CD4-positive, alpha-beta T cell treated with Interleukin-15 for 4 hours (primary cell): ENCODE measurements at places on chromosomes 12 and 14.

- no peak for DNase-seq
Observed at GRCh38 chr14:24103451-24103850, 9.3 kb downstream of the PCK2 start.

GRCh38 chr14:95614349-95614748, 71.9 kb upstream of the TCL1B start:
- DNase-seq = no peak

DNA sequence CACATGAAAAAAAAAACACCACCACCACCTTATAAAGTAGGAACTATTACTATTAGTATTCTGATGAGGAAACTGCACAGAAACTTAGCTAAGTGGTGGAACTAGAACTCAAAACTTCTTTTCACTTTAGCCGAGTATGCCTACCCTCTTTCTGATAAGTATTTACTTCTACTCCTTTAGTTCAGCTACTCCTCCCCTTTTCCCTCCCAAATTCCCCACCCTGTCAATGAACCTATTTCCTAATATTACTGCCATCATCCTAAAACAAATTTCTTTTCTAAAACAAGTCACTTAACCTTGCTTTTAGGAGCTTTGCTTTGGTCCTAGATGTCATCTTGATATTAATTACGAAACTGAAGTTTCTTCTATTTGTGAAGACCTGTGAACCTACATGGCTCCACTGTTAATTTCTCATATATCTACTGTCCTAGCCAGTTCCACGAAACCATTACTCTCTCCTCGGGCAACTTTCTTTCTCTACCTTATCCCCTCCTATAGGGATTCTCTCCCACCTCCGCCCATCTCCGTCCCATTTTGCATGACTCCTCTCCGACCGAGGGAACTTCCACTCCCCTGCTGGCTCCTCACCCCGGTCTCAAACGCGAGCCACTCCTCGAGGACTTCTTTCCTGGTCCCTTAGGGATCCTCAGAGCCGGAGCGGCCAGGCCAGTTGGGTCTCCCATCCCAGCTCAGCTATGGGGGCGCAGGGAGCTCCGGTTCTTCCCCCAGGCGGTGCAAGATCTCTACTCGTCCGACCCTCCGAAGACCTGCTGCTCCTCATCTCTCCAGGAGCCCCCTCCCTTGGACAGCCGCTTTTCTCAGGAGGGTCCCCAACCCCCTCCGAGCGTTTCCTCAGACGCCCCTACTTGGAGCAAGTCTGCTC, 1.1 kb downstream of the NUMB start:
- no peak for DNase-seq

- no peak for DNase-seq
Observed at GRCh38 chr14:96816281-96816680, 19.1 kb downstream of the VRK1 start.

- DNase-seq = no peak
Observed at GRCh38 chr14:76936483-76936882, 92.0 kb downstream of the IRF2BPL start.

DNA sequence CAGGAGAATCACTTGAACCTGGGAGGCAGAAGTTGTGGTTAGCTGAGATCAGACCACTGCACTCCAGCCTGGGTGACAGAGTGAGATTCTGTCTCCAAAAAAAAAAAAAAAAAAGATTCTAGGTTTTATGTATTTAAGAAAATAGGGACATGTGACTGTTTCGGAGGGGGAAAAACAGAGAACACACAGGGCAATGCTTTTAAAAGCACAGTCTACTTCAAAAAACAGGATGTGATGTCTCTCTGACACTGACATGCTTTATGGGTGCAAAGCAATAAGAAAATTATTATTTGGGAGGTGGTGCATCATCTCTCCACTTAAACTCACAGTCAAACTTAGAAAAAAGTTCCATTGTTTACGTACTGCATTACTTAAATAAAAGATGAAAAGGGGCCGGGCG, 28.7 kb downstream of the CLIP1 start:
- DNase-seq = no peak

- peak; percentile 80 for DNase-seq
Observed at GRCh38 chr14:102063109-102063807, 23.6 kb downstream of the HSP90AA1 start.

- no peak for DNase-seq
Observed at GRCh38 chr12:73106896-73107295, 834.7 kb downstream of the TRHDE start.

GRCh38 chr14:79971330-79971729, 240.0 kb downstream of the DIO2 start:
- no peak for DNase-seq

DNA sequence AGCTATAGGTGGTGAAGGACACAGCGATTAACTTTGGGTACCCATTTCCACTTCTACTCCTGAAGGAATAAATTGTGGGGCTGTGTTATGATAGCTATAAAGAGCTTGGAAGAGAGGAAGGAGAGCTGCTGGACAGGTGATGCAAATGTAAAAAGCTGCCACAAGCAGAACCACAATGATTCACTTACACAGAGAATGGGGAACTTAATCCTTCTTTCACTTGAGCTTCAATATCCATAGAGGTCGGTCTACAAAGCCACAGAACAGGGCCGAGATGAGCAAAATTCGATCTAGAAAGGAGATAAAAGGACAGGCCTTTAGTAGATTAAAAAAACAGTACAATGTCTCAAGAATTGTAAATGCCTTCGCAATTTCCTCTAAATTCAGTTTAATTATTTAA, 831.1 kb downstream of the LRFN5 start:
- DNase-seq = no peak

- no peak for DNase-seq
Observed at GRCh38 chr14:94593376-94593748, 12.1 kb downstream of the SERPINA5 start.

- no peak for DNase-seq
Observed at GRCh38 chr12:117011988-117012805, 87.0 kb downstream of the TESC start.

DNA sequence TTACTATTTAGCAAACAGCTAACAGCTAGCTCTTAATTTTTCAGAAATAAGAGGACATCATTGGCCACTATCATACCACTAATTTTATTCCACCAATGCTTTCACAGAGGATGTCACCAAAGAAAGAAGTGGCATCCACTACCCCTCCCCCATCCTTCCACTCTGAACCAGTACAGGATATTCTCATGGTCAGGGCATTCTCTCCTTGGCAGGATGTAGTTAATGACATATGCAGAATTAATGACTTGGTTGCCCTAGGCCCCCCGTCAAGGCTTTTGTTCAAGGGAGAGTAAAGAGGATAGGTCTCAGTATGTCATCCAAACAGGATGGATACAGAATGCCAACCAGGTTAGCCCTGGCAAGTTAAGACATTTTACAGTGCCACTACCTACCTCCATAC, 18.9 kb upstream of the NUP107 start:
- DNase-seq = no peak

GRCh38 chr14:66003082-66003730, 483.0 kb upstream of the CCDC196 start:
- DNase-seq = no peak

- DNase-seq = no peak
Observed at GRCh38 chr12:32512910-32513309, 113.6 kb downstream of the FGD4 start.

DNA sequence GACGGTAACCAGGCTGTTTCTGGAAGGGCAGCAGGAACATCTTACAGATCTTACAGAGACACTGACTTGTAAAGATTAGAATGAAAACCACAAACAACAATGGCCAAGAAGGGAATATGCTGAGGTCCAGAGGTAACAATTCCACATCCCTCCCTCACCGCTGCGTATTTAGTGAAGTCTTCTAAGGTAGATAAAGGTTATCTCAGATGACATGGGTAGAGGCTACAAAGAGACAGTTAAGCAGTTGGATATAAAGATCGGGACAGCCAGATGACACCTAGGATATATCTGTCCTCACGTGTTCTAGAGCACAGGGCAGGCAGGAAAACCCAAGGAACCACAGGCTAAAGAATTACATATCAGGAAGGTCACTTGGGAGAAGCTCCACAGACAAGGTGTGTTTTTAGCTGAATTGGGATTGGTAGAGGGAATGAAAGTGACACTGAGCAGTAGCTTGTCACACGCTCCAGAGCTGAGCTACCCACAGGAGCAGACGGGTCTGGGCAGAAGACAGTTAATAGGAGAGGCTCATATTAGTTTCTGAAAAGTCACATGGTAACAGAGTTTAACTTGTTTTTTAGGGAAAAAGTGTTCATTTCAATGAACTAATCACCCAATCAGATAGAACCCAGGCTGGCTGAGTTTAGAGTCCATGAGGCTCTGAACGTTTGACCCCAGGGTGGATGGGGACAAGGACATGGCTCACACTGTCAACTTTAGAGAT, 83.3 kb downstream of the MIA2 start:
- DNase-seq = no peak

- no peak for DNase-seq
Observed at GRCh38 chr12:84502907-84503787, 409.5 kb downstream of the SLC6A15 start.

- DNase-seq = no peak
Observed at GRCh38 chr12:109469517-109469916, 7.6 kb downstream of the KCTD10 start.

GRCh38 chr12:22916815-22917214, 291.8 kb downstream of the ETNK1 start:
- no peak for DNase-seq

DNA sequence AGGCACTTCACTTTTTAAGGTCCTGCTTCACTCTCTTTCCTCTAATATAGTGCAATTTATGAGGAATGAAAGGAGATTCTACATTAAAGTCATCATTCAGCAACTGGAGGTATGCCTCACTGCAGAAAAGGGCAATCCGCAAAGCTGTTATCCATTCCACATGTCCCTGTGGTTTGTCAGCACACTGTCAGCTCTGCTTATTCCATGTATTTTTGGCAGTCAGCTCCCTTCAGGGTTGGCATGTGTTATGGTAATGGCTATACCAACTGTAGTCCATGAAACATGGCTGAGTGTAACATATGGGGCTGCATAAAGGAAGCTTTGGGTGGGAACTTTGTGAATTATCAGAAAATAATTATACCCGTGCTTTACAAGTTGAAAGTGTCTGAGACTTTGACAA, 154.1 kb downstream of the GALC start:
- no peak for DNase-seq

GRCh38 chr14:99217066-99217955, 54.7 kb downstream of the BCL11B start:
- DNase-seq = no peak

- no peak for DNase-seq
Observed at GRCh38 chr14:77051116-77051515, 22.6 kb upstream of the IRF2BPL start.

- DNase-seq = no peak
Observed at GRCh38 chr14:104717646-104718045, 6.4 kb upstream of the ADSS1 start.

- DNase-seq = no peak
Observed at GRCh38 chr12:76449016-76449415, 100.8 kb upstream of the BBS10 start.

GRCh38 chr14:65042731-65043372, 56.2 kb downstream of the FNTB start:
- DNase-seq = no peak

DNA sequence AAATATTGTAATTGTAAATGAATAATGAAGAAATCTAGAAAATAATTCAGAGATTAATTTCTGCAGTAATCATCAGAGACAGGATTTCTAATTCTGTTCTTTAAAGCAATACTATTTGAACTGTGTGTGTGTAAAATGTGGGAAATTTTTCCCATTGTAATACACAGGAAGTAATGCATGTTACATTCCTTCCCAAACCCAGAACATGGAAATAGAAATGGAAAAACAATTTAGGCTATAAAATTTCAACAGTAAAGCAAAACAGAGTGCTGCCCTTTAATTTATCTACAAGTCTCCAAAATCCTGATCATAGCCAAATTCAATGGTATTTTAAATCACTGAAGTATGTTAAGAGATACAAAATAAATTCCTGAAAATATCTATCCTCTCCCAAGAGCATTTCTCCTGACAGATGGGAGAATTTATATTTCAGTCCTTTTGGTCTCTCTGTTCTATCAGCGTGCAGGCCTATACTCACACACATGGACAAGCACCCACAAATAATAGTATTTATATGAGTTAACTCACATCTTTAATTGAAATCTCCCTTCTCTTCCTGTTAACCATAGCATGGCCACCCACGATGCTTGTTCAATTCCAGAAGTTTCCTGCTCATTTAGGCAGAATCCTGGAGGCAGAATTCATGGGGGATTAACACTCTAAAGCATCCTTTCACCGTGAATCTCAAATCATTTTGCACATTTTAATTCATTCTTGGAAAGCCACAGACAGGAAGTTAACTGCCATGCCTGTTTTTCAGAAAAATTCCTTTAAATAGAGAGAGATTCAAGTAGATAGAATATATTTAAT, 1465.4 kb upstream of the FLRT2 start:
- DNase-seq = no peak

DNA sequence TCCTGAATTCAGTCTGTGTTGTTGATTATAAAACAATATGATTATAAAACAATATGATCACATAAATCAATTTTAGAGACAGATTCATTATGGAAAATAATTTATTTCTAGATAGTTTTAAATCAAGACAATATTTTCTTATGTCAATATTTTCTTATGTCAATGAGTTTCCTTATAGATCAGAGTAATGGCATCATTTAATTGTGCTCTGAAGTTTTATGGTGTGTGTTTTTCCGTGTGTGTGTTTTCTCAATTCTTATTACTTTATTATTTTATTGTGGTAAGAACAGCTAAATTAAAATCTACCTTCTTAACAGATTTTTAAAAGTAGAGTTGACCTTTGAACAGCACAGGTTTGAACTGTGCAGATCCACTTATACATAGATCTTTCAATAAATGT, 105.3 kb upstream of the SLCO1B1 start:
- no peak for DNase-seq

GRCh38 chr14:94115058-94115591, 4.6 kb downstream of the IFI27 start:
- DNase-seq = no peak

GRCh38 chr14:84420221-84420620, 1109.7 kb upstream of the FLRT2 start:
- no peak for DNase-seq

GRCh38 chr12:271161-271560, 8.5 kb upstream of the SLC6A13 start:
- no peak for DNase-seq

GRCh38 chr12:51351913-51352532, 5.5 kb upstream of the CELA1 start:
- peak; percentile 47 for DNase-seq

DNA sequence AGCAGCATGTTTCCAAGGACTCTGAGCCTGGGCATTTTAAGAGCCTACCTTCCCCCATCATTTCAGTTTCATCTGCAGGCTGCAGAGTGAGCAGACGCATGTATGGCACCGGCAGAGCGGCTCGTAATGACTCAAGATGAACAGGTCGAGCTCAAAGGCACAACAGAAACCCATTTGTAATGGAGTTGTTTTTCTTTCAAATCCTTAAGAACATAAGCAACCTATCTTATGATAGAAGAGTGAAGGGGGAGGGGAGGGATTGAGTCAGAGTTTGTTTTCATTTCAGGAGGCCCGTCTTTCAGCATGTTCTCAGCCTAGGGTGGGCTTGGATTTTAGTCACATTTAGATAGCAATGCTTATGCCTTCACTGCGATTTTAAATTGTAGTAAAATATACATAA, 54.9 kb upstream of the CISTR start:
- no peak for DNase-seq

GRCh38 chr12:53677800-53678148, 1.9 kb upstream of the ATP5MC2 start:
- no peak for DNase-seq

GRCh38 chr12:124087266-124088051, 114.4 kb downstream of the ZNF664 start:
- no peak for DNase-seq
